ENCODE measurements at places on chromosomes 16 and 17.

- no peak for DNase-seq
Observed at GRCh38 chr17:2701161-2701995, 10.2 kb downstream of the CLUH start.

GRCh38 chr16:80117556-80118130 lies 423.1 kb upstream of the DYNLRB2 start:
- DNase-seq = no peak

DNA sequence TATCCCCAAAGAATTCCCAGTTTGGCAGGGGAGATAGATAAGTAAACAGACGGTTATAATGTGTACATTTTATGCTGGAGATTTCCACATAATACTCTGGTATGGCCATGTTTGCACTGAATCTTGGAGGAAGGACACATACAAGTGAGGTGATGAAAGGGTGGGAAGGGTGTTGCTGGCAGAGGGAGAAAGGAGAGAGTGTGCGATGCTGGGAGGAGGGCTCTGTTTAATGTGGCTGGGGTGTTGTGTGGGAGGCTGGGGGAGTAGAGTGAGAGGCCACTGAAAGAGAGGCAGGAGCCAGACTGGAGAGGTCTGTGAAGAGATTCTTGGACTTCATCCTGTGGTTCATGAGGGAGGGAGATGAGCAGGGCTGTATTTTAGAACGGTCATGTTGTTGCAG lies 87.6 kb downstream of the SPACA3 start:
- no peak for DNase-seq

DNA sequence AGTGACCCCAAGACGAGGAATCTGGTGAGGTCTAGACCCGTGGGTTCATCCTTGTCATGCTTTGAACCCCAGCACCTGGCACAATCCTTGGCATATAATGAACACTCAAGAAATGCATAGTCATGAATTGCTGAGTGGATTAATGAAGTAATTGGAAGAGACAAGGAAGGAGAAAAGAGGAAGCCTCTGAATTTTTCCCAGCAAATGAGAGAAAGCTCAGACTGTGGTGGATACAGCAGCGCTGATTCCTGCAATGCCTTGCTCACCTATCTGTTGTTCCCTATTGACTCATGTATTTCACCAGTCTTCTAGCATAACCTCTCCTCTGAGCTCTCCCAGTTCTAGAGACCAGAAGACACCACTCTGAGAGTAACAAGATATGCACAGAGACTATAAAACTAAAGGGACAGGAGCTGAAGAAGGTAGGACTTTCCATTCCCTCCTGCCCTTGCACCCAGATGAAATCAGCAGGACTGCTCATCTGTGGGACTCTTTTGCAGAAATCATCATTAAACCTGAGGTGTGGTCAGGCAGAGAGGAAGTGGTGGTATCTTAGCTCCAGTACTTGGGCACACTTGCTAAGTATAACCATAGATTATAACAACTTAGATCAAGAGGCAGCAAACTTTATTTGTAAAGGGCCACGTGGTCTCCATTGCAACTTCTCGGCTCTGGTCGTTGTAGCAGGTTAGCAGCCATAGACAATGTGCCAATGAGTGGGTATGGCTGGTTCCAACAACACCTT lies 102.8 kb downstream of the MAF start:
- no peak for DNase-seq

DNA sequence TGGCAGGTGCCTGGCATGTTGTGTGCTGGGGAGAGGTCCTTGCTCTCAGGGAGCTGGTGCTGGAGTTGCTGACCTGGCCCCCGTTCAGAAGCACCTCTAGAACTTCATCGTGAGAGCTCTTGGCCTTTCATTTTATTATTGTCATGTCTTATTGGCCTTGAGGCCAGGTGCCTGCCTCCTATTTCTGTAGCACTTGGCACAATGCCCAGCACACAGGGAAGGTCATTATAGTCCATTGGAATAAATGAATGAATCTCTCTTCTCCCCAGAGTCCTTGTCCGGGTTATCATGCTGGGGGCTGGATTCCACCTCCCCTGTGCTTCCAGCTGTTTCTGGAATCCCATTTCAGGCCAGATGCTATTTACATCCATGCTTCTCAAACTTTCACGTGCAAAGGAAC lies 169.2 kb downstream of the HAPSTR1 start:
- no peak for DNase-seq

DNA sequence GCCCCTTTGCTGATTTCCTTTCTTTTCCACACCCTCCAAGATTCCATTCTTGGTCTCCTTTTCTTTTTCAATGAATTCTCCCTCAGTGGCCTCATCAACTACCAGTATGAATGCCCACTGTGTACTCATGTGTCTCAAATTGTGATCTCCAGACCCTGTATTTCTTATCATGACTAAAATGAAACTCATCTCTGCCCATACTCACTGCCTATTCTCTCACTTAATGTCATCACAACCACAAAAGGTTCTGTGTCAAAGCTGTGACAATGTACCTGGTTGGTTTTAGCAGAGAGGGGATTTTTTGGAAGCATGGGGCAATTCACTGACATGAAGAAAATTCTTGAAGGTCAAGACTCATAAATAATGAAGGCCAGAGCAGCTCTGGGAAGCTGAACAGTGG lies 11.5 kb upstream of the TBX4 start:
- DNase-seq = no peak

- DNase-seq = no peak
Observed at GRCh38 chr17:70144260-70144846, 25.0 kb upstream of the KCNJ2 start.

DNA sequence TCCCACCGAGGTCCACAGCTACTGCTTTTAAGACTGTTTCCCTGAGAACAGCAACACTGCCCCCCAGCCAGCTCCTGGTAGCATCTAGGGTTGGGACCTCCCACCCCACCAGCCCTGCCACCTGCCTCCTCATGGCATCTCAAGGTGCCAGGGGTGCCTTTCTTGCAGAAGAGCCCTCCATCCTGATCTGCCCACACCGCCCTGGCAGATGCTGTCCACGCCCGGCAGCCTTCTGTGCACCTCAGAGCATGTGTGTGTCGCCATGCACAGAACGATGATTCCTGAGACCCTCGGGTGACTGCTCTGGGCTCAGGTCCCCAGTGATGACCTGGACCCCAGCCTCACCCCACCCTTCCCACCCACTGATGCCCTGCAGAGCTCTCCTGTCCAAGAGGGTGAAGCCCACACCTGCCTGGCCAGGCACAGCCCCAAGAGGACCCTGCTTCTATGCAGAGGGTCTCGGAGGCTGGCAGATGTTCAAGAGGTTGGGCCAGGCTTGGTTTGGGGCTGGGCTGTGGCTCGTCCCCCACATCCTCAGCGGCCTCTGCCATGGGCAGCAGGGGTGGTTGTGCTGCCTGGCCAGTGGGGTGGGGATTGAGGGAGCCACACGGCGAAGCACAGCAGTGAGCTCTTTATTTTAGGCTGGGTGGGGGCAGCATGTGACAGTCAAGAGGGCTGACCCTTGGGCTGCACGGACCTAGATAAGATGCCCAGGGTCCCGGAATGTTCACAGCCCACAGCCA lies 5.2 kb upstream of the SPATA2L start:
- DNase-seq = no peak
